Cardiac fibroblast (primary cell): ENCODE measurements at places on chromosomes 5 and 9.
A peak's percentile ranks its signal among the peaks of the same experiment; 100 is the strongest.

DNA sequence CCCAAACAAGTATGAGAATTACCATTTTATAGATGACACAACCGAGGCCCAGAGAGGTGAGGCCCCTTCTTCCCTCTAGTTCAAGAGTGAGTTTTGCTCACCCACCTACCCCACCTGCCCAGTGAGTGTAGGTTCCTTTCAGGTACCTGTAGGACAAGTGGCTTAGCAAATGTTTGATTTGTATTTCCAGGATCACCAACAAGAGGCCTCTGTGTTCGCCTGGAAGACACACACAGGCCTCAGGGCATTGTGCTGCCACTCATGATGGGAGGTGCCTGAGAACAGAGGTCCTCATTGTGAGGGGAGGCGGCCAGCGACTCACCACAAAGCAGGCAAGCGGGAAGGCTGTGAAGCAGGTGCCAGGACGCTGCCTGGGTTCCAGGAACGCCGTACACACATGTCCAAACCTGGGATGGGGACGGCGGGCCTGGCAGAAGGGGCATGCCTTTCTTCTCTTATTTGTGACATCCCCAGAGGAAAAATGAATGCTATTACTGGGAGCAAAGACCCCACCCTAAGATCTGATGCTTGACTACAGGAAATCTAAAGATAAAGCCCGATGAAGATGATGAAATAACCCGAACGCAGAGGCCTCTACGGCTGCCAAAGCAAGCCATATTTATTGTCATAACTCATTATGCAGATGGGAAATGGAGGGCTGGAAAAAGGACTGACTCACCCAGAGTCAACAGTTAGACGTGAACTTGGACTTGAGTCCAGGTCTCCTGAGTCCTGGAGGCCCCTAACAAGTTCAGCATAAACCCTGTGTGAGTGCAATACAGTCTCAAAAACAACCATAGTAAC lies 60.2 kb upstream of the SLC25A51 start:
- peak; percentile 97 for DNase-seq

- DNase-seq = no peak
Observed at GRCh38 chr5:2439608-2440007, 311.9 kb downstream of the IRX2 start.

DNA sequence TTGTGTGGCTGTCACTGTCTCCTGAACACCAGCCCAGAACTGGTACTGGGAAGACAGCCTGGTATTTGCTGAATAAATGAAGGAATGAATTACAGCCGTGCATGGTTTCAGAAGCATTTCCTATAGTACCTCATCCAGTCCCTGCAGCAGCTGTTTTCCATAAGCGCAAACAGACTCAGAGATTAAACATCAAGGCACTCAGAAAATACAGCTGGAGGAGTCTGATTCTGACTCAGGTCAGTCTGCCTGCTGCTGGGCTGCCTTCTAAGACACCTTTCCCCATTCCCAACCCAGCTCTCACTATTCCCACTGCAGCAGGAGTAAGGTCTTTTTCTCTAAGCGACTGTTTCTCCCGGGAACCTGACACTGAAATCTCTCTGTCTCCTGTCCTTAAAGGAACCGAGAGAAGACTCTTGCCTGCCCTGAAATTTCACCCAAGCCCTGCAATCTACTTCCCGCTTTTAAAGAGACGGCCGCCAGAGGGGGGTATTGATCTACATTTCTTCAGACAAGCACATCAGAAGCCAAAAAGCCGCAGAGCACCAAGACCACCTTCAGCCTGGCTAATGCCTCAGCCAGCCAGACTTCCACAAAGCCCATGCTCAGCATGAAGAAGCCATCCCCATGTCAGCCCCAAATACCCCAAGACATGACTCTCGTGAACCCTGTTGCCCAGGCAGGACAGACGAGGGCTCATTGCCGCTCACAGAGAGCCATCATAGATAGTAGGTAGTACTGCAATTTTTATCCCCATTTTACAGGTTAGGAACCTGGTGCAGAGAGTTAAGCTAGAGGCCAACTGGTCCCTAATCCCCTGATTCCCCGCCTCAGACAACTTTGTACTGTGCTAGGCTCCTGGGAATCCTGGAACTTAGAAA lies 5.4 kb upstream of the FOXI1 start:
- DNase-seq = peak; percentile 89

DNA sequence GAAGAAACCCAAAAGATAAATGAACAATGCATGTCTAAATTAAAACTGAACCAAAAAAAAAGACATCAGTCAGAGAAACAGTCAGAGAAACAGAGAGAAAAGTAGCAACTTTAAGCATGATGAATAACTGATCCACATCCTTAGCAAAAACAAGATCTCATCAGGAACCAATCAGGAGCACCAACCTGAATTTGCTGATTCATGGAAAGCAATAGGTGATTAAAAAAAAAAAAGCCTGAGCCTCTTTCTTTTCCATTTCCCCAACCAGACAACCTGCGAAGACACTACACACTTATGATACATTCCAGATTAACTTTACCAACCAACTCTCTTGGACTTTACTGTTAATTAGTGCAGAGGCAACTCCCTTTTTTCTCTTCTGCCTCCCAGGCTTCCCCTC lies 112.7 kb upstream of the TAS2R1 start:
- no peak for DNase-seq

DNA sequence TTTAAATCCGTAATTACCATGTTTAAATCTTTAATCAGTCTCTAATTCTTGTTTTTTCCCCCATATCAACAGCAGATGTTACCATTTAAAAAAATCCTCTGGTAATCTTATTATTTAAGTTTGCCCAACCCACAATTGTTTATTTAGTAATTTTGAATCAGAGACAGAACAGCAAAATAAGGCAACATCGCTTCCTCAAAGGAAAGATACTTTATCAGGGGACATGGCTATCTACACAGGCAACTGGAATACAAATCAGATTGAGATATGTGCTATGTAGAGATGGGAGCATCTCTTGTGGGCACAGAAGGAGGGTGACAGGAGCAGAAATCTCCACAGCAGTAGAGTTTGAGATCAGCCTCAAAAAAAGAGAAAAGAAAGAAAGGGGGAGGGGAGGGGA lies 674.4 kb downstream of the SEMA5A start:
- DNase-seq = no peak

DNA sequence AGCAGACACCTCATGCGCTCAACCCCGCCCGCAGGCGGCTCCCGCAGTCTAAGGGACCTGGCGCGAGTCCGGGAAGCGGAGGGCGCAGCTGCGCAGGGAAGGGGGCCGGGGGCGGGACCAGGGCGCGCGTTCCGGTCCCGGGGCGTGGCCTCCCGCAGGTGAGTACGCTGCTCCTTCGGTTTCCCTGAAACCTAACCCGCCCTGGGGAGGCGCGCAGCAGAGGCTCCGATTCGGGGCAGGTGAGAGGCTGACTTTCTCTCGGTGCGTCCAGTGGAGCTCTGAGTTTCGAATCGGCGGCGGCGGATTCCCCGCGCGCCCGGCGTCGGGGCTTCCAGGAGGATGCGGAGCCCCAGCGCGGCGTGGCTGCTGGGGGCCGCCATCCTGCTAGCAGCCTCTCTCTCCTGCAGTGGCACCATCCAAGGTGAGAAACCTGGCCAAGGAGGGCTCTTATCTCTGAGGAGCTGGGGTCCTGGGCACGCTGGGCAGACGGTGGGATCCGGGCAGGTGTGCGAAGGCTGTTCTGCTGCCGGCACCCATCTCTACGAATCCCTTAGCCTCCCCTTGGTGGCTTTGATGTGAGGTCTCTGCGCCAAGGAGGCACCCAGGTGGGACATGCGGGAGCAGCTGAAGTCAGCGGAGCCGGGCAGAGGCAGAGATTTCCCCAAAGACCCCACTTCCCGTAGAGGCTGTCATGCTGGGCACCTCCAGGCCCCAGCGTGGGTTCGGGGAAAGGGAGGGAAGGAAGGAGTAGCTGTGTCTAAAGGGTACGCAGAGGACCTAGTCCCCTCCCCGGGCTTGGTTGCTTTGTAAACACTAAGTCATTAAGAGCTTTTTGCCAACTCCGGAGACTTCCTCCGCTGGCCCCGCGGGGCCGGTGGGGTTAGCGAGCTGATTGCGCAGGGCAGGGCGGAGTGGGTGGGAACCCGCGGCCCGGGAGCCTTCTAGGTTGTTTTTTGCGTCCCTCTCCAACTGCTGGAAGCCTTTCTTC lies at the start of gene F2RL1:
F2RL1 (plus strand) TSS at position 187 of the 988 bp plus-strand sequence; CDS start at position 340, 153 bp downstream.
- DNase-seq = peak; percentile 87

- no peak for DNase-seq
Observed at GRCh38 chr5:35799753-35800152, 56.9 kb upstream of the IL7R start.

- no peak for DNase-seq
Observed at GRCh38 chr5:83586874-83587776, 115.6 kb downstream of the VCAN start.

- peak; percentile 50 for DNase-seq
Observed at GRCh38 chr9:137694962-137695875, 76.4 kb downstream of the EHMT1 start.

GRCh38 chr5:32017692-32018367 lies 156.3 kb downstream of the GOLPH3 start:
- DNase-seq = peak; percentile 69

GRCh38 chr5:181198905-181199519 lies 6.0 kb downstream of the TRIM7 start:
- no peak for DNase-seq

DNA sequence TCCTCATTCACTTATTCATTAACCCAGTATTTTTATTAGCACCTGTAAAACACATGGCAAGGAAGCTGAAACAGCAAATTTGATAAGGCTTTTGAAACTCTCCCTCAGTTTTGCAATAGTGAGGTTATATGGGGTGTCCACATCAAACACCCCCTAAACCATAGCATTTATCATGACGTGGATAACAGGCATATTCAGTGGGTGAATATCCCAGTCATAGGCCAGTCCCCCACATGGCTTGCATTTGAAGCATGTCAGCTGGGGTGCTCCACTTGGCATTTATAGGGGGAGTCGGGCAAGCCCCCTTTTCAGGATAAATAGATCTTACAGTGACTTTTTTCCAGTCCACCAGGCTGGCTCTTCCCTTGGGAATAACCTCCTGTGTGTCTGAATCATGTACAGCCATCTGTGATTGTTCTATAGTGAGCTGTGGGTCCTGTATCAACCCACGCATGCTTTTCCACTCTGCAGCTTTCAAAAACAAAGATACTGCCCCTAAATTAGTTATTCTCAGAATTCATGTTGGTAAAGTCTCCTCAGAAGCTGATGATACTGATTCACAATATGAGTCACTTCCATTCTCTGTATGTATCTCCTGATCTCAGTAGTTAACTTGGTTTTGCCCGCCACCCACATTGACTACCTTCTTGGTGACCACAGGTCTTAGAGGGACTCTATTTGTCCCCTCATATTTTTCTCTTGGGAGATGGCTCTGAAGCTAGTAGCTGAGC lies 84.4 kb upstream of the SPIN1 start:
- no peak for DNase-seq

- no peak for DNase-seq
Observed at GRCh38 chr5:179228341-179229121, 116.7 kb downstream of the ADAMTS2 start.

DNA sequence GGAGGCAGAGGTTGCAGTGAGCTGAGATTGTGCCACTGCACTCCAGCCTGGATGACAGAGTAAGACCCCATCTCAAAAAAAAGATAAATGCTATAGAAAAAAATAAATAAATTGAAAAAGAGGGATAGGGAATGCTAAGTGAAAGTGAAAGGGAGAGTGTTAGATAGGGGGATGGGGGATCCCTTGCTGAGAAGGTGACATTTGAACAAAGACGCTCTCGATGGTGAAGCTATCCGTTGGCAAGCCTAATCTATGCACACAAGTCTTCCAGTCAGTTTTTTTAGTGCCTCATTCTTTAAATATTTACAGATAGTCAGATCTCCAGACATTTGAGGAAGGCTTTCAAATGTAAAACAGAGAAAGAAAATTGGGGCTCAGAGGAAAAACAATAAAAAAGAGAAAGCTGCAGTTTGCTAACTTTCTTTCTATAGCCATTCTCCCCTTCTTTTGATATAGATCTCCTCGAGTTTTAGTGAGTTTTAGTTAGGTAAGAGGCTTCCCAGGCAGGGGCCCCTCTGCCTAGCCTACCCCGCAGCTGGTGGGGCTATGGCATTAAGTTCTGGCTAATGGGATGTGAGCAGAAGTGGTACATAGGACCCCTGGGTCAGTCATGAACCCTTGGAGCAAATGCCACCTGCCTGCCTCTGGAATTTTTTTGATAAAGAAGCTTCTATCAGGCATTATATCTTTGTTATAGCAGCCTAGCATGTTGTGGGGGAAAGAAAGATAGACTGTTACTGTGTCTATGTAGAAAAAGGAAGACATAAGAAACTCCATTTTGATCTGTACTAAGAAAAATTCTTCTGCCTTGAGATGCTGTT lies 12.0 kb downstream of the GLRX start:
- peak; percentile 26 for DNase-seq

GRCh38 chr9:33465096-33465495 lies 8.6 kb downstream of the NOL6 start:
- DNase-seq = no peak

DNA sequence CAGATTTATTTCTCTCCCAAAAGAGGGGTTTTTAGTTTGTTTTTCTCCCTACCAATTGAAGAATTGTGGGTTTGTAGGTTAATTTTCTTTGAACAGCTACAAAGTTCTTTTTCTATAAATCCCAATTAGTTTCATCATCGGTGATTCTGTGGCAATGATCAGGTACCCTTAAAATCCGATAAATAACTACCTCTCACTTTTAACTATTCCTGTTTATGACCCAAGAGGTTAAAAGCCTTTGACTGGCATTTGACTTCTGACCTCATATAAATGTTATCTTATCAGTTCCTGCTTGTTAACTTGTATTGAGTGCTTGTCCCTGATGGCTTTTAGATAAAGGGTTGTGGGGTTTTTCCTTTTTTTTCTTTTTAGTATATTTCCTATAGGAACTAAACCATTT lies 124.4 kb upstream of the TMEM161B start:
- no peak for DNase-seq

DNA sequence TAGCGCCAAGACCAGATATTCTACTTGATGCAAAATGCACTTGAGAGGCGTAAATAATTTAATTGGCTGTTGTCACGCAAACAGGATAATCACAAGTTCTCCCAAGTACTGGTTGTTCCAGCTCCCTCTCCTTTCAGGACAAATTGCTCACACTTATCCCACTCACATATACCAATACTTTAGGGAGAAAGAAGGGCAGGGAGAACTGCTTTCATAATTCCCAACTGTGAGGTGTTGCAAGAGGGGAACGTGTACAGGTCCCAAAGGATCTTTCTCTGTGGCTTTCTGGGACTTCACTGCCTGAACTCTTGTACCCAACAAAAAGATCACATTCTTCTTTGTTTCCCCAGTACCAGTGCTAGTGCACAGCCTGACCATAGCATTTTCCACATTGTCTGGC lies 21.5 kb upstream of the TGFBI start:
- no peak for DNase-seq

DNA sequence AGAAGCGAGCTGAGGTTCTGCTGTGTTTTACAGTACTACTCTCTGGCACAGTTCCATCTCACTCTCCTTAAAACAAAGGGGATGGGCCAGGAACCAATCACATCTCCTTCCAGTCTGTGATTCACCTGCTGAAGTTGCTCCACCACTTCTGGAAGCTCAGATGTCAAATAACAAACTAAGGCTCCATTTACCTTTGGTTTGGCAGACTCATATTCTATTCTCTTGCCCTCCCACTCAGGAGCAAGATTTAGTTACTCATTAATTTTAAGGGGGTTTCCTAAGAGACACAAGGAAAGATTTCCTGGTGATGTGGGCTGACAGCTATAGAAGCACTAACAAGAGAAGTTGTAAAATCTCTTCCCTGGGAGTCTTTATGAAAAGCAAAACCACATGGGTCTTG lies 37.8 kb upstream of the KIF2A start:
- DNase-seq = no peak

GRCh38 chr5:37966871-37967270 lies 127.0 kb upstream of the GDNF start:
- DNase-seq = no peak
